ENCODE measurements at places on chromosomes 11 and 22. TPM values are rescaled to one million over a fixed set of nuclear protein-coding genes. Genes with fewer than 3 reads are reported as not detected.

- DNase-seq, result no peak
Observed at GRCh38 chr11:59172345-59173079, 580 bp downstream of the DTX4 start.

Gene UBQLNL
- 0.41 TPM for total RNA-seq

Gene C11orf71
- total RNA-seq, result 3.7 TPM

Gene AMPD3
- 2.3 TPM for total RNA-seq

Gene CENPM
- 3.3 TPM for total RNA-seq

Gene SOX10
- not detected for total RNA-seq

DNA sequence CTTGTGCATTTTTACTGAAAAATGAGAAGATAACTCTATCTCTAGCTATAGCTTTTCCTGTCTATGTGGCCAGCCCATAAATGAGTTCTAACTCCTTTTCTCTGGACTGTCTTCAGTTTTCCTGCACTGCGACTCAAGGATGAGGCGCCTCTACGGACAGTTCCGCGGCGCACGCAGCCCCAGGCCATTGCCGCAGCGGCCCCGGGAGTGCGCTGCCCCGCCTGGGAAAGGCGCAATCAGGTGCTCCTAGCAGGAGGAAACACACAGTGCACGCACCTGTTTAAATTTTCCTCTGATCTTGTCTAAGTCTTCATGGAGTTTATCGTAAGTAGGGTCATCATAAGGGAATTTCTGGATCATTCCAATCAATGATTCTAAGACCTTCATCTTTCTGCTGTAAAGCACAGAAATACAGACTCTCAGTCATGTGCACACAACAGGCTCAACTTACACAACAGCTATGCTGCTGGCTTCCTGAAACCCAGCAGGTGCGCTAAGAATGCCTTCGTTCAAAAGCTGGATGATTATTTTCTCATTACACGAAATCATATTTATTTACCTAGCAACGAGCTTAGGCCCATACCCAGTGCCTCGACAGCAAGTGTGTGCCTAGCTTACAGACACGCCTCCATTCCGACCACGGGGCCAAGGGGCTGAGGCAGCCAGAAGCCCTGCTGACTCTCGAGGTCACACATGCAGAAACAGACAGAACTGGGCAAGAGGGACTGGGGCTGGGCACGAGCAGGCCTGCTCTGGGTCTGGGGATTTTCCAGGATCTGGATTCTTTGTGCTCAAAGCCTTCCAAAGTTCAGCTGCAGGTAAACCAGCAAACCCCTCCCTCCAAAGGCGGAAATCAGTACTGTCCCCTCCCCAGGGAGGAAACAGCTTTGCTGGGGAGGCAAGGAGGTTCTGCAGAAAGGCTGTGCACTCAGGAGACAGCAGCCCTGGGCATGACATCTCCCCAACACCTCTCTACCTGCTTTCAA lies 7.2 kb downstream of the LTO1 start:
- DNase-seq, result no peak

GRCh38 chr22:30089655-30089974 lies 9.4 kb downstream of the HORMAD2 start:
- no peak for DNase-seq

- DNase-seq, result no peak
Observed at GRCh38 chr11:64058494-64058893, 22.8 kb downstream of the FLRT1 start.

GRCh38 chr11:22786475-22786874 lies 43.1 kb downstream of the SVIP start:
- DNase-seq, result no peak

DNA sequence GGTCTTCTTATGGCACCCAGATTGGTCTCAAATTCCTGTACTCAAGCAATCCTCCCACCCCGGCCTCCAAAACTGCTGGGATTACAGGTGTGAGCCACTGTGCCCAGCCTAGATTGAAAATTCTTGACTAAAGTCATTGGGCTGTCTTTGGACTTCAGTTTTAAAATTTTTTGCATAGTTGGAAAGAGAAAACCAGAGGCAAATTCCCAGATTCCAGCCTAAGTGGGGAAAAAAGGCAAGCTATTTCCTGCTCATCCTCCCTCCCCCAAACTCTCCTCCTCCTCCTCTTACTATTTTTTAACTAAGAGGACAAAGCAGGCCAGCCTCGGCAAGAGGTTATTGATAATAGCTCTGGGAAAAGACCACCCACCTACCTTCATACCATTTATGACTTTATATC lies 78.6 kb upstream of the CLMP start:
- DNase-seq, result no peak

DNA sequence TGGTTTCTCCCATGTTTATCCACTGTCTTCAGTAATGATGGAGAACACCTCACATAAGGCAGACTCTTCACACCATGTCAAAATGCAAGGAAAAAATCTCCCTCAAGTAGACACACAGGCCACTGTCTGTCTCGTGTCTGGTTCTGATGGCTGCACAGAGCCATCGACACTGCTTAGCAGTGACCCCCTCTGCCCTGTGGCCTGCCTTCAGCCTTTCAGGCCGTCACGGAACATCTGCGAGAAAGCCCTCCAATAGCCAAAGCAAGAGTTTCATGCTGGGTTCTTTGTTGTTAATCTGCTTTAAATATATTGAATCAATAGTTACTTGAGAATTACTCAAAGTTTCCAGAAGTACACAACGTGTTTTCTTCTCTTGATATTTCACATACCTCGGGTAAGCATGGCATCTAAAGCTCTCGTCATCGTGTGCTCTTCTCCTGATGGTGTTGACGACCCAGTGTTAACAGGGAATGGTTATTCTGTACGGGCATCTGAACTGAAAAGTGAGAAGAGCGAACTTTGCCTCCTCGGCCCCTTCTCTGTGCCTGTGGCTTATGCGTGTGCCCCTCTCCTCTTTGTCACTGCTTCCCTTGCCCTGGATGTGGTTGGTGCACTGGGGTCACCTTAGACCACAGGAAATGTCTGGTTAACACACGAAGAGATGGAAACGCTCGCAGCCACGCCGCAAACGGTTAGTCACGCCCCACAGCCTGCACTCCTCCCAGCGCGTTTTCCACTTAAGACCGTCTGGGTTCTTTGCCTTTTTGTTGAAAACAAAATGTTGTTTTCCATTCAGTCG lies 33.4 kb upstream of the CTTN start:
- DNase-seq, result no peak

GRCh38 chr11:43214471-43214870 lies 97.3 kb upstream of the API5 start:
- DNase-seq, result no peak

- DNase-seq, result no peak
Observed at GRCh38 chr22:18987765-18988164, 51.7 kb upstream of the PRODH start.

GRCh38 chr22:40826984-40827741 lies 8.0 kb upstream of the SLC25A17 start:
- no peak for DNase-seq

Gene C11orf21
- total RNA-seq, result not detected

Gene FOLH1
- total RNA-seq, result not detected

DNA sequence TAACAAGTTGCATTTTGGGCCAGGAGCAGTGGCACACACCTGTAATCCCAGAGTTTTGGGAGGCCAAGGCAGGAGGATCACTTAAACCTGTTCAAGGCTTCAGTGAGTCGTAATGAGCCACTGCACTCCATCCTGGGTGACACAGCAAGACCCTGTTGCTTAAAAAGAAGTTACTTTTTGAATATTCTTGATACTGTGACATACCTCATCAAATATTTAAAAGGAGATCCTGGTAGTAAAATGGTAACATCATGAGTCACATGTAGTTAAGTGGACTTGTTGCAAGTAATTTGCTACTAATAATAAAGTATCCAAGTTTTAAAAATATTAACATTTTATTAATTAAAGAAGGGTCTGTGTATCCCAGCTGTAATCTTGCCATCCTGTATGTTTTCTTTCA lies 18.3 kb downstream of the HMGXB4 start:
- DNase-seq, result no peak

DNA sequence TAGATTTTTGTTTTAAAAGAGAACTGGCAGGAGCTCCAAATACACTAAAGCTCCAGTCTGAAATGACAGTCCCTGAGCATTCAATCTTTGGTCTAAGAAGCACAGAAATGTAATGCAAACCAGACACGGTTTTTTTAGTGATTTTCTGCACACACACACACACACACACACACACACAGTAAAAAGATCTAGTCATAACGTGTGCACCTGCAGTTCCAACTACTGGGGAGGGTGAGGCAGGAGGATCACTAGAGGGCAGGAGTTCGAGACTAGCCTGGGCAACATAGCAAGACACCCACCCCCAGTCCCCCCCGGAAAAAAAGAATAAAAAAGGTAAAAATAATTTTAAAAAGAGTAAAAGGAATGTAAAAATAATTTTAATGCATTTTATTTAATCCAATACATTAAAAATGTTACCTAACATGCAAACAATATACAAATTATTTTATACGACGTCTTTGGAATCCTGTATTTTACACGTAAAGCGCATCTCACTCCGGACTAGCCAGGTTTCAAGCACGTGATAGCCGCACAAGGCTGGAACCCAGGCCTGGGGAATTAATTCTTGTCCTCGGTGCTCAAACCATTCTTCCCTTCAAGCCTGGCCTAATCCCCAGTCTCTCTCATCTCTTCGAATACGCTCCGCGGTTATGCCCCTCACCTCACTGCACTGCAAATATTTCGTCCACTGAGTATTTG lies 762 bp upstream of the TBC1D22A start:
- no peak for DNase-seq

- no peak for DNase-seq
Observed at GRCh38 chr11:72308226-72309073, 64.5 kb upstream of the PHOX2A start.

DNA sequence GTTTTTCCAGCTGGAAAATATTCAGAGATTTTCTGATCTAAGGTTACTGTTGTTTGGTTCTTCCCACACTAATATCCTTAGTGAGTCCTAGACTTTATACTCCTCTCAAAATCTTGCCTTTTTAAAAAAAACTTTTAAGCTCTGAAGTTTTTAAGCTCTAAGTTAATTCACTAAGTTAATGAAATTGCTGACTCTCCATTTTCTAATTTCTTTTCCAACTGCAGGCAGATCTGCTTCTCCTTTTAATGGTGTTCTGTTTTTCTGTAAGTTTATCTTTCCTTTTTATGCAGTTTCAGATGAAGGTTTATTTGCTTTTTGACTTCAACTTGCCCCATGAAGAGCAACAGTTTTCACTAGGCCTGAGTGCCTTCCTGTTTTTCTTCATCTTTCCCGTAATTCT lies 125.8 kb upstream of the ARHGAP42 start:
- no peak for DNase-seq
